ENCODE measurements at places on chromosomes 6 and 20.

DNA sequence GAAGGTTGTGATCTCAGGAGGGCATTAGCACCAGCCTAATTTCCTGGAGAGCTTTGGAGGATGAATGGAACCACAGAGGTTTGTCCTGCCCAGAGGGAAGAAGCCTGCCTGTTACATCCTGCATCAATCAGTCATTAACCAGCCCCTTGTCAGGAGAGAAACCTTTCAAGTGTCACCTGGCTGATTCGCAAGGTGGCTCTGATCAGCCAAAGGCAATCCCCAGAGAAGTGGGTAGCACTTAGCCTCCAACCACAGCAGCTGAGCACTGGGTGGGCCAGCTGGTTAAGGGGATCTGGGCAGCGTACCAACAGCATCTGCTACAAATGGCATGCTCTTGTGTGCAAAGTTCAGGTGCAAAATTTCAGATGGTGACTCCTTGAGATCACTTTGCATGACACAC lies 26.9 kb downstream of the ANKEF1 start:
- no peak for DNase-seq

DNA sequence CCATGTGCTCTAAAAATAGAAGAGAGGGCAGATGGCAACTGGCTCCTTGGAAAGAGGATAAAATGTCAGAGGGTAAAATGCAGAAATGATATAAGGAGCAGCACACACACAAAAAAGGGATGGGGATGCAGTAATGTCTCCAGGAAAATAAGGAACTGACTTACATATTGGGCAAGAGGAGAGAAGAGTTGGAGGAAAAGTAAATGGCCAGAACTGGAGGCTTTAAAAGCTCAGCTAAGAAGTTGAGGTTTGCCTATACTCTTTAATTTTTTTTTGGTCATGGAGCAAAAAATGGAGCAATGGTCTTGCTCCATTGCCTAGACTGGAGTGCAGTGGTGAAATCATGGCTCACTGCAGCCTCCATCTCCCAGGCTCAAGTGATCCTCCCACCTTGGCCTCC lies 93.7 kb downstream of the SULF2 start:
- DNase-seq, result peak; percentile 48

DNA sequence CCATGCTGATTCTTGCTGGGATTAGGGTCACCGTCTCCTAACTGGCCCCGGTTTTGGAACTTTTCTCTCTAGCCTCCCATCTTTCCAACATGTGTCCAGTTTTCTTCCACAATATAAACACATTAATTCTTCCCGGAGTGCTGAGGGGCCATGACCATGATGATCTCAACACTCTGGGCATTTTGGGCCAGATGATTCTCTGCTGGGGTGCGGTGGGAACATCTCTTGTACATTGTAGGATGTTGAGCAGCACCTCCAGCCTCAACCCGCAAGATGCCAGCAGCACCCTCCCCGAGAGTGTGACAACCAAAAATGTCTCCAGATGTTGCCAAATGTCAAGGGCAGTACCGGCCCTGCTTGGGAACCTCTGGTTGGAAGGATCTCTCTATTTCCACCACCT lies 164.8 kb downstream of the TFAP2C start:
- DNase-seq, result no peak

DNA sequence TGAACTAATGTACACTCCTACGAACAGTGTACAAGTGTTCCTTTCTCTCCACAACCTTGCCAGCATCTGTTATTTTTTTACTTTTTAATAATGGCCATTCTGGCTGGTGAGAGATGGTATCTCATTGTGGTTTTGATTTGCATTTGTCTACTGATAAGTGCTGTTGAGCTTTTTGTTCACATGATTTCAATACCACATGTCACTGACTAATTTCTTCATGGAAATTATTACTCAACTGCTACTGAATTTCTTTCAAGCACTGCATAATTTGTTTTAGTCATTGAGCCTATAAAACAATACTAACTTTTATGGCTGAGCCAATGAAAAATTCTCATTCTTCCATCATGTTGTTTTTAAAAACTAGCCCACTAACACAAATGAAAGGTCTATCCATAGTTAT lies 115.4 kb downstream of the FRK start:
- DNase-seq, result no peak

DNA sequence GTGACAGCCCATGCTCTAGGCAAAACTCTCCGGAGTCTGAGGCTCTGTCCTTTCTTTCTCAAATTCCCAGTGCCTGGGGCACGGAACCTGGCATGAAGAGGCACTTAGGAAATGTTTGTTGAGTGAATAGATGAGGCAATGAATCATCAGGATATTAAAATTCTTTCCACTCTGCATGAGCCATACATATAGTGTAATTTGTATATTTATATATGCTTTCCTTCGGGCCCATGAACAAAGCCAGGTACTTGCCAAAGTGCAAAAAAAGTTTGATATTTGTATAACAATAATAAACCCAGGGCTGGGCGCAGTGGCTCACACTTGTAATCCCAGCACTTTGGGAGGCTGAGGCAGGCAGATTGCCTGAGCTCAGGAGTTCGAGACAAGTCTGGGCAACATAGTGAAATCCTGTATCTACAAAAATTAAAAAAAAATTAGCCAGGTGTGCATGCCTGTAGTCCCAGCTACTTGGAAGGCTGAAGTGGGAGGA lies 212.3 kb upstream of the ZNF217 start:
- peak; percentile 94 for DNase-seq

GRCh38 chr6:157762636-157763035 lies 60.4 kb upstream of the SNX9 start:
- DNase-seq, result peak; percentile 46
